ENCODE measurements at places on chromosomes 5 and 9. TPM values are rescaled to one million over a fixed set of nuclear protein-coding genes. Genes with fewer than 3 reads are reported as not detected.

DNA sequence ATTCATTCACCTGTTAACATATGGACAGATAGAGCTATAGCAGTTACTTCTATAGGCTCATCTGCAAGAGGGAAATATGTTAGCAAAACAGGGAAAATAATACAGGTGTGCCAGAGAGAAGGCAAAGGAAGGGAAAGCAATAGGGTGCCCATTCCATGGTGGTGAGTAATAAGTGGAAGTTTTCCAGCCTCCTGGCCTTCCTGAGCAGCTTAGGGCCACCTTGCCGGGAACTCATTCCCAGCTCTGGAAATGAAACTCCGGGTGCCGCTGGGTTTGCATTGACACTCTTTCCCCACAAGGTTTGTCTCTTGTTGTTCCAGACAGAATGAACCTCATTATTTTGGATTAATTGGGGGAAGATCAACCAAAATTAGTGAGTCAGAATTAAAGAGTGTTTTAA is 58.4 kb downstream of the SLC1A3 start:
- no peaks in the 10 kb centered on the region for H3K36me3 ChIP-seq
- H3K27ac ChIP-seq: no peak overlapping the region
- DNase-seq: no peak

DNA sequence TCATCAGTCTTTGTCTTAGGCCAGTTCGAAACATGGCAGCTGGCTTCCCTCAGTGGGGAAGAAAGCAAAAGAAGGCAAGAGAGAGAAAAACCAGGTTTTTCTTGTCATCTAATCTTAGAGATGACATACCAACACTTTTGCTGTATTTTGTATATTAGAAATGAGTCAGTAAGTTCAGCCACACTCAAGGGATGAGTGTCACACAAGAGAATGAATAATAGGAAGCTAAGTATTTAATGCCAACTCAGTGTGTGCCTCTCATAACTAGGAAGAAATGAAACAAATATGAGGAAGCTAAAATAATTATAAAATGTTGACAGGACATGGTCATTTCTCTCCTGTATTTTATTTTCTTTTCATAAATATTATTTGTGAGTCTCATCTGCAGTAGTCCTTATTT is 65.3 kb downstream of the CDH12 start:
- no peak for DNase-seq
- no peaks in the 10 kb centered on the region for H3K27me3 ChIP-seq
- H3K4me1 ChIP-seq: no peaks in the 10 kb centered on the region
- H3K27ac ChIP-seq: no peak overlapping the region
- no peaks in the 10 kb centered on the region for H3K36me3 ChIP-seq
- no peak overlapping the region for H3K4me3 ChIP-seq

GRCh38 chr9:129554649-129555048 is 66.3 kb downstream of the C9orf50 start:
- no peak overlapping the region for H3K4me3 ChIP-seq
- no peaks in the 10 kb centered on the region for H3K36me3 ChIP-seq
- H3K4me1 ChIP-seq: peaks cover 3% of the 10 kb centered on the region

DNA sequence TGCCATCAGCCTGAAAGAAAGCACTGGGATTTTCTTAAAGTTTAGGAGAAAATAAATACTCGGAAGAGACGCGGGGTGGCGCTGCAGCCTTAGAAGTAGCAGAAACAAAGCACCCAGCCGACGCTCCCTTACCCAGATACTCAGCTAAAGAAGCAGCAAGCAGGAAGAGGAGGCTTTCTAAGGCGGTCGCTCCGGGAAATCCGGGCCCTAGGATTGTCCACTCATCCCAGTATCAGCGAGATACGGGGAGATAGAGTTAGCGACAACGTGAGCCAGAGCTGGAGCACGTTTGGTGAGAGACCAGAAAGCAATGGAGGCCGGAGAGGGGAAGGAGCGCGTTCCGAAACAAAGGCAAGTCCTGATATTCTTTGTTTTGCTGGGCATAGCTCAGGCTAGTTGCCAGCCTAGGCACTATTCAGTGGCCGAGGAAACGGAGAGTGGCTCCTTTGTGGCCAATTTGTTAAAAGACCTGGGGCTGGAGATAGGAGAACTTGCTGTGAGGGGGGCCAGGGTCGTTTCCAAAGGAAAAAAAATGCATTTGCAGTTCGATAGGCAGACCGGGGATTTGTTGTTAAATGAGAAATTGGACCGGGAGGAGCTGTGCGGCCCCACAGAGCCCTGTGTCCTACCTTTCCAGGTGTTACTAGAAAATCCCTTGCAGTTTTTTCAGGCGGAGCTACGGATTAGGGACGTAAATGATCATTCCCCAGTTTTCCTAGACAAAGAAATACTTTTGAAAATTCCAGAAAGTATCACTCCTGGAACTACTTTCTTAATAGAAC is at the start of gene PCDHB2:
Gene PCDHB2, plus strand, starts transcription at position 135 of the 782 bp plus-strand sequence. Its CDS starts 176 bp downstream, at position 311.
- no peak for DNase-seq
- H3K27me3 ChIP-seq: no peaks in the 10 kb centered on the region
- no peak within 1 kb of the TSS for H3K4me3 ChIP-seq

GRCh38 chr5:22372376-22372775 is 480.8 kb downstream of the CDH12 start:
- H3K4me3 ChIP-seq: no peak overlapping the region
- no peaks in the 10 kb centered on the region for H3K4me1 ChIP-seq
- no peak overlapping the region for H3K27ac ChIP-seq
- no peaks in the 10 kb centered on the region for H3K36me3 ChIP-seq
- H3K27me3 ChIP-seq: no peaks in the 10 kb centered on the region
- DNase-seq: no peak

DNA sequence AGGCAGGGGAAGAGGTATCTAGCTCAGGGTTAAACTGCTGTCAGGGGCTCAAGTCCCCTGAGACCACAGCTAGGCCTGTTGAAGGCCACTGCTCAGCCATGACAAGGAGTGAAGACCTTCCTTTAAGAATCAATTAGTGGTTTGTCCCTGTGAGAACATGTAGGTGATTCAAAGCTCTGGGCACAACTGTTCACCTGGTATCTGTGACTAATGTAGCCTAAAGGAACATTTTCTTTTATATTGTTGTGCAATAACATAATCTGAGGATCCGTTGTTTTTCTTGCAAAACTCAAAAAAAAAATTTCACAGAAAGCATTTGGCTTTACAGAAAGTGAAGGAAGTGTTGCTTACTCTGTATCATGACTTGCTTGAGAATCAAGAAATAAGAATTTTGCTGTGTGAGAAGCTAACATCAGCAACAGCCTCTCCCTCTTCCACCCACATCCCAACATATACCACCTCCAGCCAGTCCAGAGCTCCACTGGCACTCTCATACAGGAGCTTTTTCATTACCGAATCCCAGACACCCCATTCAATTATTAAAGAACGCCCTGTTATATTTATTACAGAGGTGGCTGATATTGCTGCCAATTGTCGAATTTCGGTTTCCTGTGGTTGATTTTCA is 807.0 kb downstream of the TLE4 start:
- no peak for DNase-seq
- H3K4me1 ChIP-seq: no peaks in the 10 kb centered on the region
- H3K27me3 ChIP-seq: no peaks in the 10 kb centered on the region
- H3K36me3 ChIP-seq: no peaks in the 10 kb centered on the region

DNA sequence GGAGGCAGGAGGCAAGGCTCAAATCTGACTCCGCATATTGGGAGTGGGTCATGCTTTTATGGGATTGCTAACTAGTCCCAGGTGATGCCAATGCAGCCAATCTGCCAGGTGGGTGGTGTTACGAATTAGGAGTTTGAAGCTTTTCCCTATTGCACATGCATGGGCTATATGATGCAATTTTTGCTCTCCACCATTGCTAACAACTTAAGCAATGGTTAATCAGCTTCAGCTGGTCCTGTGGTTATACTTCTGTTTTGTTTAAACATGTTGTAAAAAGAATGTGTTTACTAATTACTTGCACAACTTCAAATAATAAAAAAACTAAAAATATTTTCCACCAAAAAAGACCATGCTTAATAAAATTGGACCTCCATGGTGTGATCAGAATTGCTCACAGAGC is 55.7 kb downstream of the SHC3 start:
- no peak overlapping the region for H3K27ac ChIP-seq
- DNase-seq: no peak
- no peaks in the 10 kb centered on the region for H3K36me3 ChIP-seq
- no peaks in the 10 kb centered on the region for H3K4me1 ChIP-seq
- no peak overlapping the region for H3K4me3 ChIP-seq
- no peaks in the 10 kb centered on the region for H3K27me3 ChIP-seq

- H3K4me3 ChIP-seq: no peak overlapping the region
- no peaks in the 10 kb centered on the region for H3K36me3 ChIP-seq
- peaks cover 4% of the 10 kb centered on the region for H3K27me3 ChIP-seq
- peak; percentile 55 for DNase-seq
Observed at GRCh38 chr9:21709464-21710058, 92.9 kb upstream of the MTAP start.

GRCh38 chr5:55599148-55600050 is 64.6 kb upstream of the PLPP1 start:
- no peak overlapping the region for H3K4me3 ChIP-seq
- H3K27me3 ChIP-seq: no peaks in the 10 kb centered on the region
- no peak for DNase-seq
- H3K27ac ChIP-seq: no peak overlapping the region

DNA sequence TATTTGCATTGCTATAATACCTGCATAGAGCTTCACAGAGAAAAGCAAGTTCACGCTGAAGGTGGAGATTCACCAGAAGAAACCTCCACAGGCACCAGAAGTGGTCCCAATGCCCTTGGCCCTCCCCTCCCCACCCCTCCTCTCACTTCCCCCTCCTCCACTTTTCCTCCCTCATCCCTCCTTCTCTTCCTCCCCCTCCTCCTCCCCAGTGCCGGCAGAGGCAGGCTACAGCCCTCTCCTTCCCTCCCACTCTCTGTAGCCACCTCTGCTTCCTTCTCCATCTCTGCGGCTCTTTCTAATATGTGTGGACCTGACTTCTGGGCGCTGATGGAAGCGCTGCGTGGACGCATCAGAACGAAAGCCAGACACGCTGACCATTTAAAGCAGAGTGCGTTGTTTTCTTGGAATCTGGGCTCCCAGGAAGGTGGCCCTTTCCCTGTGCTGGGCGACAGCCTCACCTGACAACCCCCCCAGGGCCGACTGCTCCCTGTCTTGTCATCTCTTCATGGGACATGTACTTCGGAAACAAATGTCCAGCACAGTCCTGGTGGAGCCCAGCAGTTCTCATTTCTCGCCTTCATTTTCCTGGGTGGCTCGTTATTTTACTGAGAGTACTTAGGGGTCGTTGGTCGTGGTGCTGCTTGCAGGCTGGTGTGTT is 29.5 kb downstream of the NDUFS6 start:
- no peak overlapping the region for H3K27ac ChIP-seq
- no peaks in the 10 kb centered on the region for H3K4me1 ChIP-seq
- H3K36me3 ChIP-seq: no peaks in the 10 kb centered on the region
- no peaks in the 10 kb centered on the region for H3K27me3 ChIP-seq
- H3K4me3 ChIP-seq: no peak overlapping the region

DNA sequence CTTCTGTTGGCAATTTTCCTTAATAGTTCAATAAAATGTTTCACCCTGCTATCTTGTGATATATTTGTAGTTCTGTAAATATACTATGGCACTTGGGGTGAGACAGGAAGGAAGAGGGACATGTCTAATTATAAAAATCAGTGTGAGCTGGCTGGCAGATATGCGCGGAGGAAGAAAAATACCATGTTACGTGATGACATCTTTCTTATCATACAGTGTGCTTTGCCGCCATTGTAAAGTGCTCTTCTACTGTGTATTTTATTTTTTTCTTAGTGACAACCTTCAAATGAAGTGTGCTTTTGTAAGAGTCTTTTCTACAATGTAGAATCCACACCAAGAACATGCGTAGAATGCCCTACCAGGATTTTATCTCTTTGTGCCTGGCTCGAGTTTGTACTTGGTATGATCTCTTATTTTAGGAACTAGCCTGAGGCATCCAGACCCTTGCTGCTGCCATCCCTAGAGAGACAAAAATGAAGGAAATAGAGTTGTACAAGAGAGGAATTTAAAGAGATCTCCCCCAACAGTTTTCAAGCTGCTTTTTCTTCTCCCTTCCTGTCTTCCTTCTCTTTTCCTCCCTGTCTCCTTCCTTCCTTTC is 46.7 kb upstream of the RIOK2 start:
- H3K4me1 ChIP-seq: no peaks in the 10 kb centered on the region
- DNase-seq: no peak
- no peak overlapping the region for H3K4me3 ChIP-seq
- H3K36me3 ChIP-seq: no peaks in the 10 kb centered on the region

DNA sequence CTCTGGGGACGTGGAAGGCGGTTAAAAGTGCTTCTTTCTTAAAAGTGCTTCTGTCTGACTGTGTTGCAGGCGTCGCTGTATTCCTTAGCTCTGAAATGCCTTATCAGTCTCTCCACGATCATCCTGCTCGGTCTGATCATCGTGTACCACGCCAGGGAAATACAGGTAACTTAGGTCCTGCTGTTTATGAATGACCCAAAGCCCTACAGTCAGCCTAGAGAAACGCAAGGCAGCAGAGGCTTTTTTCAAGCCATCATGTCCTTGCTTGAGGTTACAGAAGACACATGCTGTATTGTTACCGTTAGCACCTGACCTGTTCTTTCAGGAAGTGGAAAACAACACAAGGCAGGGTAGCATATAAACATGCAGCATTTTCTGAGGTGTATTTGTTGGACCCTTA is 2.0 kb downstream of the KCNN2 start:
- DNase-seq: no peak

DNA sequence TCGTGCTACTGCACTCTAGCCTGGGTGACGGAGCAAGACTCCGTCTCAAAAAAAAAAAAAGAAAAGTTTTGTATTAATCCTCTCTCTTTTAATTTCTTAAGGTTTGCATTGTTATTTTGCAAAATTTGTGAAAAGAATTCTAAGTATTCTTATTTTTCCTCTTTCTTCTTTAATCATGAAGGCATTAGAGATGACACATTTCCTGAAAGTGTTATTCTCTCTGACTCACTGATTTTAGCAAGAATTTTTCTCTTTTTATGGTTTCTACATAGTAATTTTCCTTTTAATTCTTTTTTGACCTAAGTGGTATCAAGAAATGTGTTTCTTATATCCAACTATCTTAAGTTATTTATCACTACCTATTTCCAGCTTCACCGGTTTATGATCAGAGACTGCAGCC is 78.0 kb downstream of the NSUN2 start:
- no peaks in the 10 kb centered on the region for H3K27me3 ChIP-seq
- no peak for DNase-seq
- no peaks in the 10 kb centered on the region for H3K36me3 ChIP-seq
- no peaks in the 10 kb centered on the region for H3K4me1 ChIP-seq
- H3K27ac ChIP-seq: no peak overlapping the region
- H3K4me3 ChIP-seq: no peak overlapping the region

GRCh38 chr5:34464829-34465228 is 191.3 kb upstream of the RAI14 start:
- H3K36me3 ChIP-seq: no peaks in the 10 kb centered on the region
- no peak overlapping the region for H3K4me3 ChIP-seq
- no peaks in the 10 kb centered on the region for H3K27me3 ChIP-seq
- H3K4me1 ChIP-seq: no peaks in the 10 kb centered on the region
- DNase-seq: no peak
- H3K27ac ChIP-seq: no peak overlapping the region

- no peak overlapping the region for H3K4me3 ChIP-seq
- no peaks in the 10 kb centered on the region for H3K27me3 ChIP-seq
- DNase-seq: no peak
- H3K27ac ChIP-seq: no peak overlapping the region
Observed at GRCh38 chr5:138011991-138012390, 20.9 kb downstream of the FAM13B start.

GRCh38 chr9:15136646-15137045 is 170.4 kb downstream of the TTC39B start:
- H3K27ac ChIP-seq: no peak overlapping the region
- no peak overlapping the region for H3K4me3 ChIP-seq
- DNase-seq: no peak
- H3K4me1 ChIP-seq: no peaks in the 10 kb centered on the region

GRCh38 chr5:138606378-138607064 is 31.3 kb upstream of the HSPA9 start:
- H3K4me3 ChIP-seq: no peak overlapping the region
- H3K27ac ChIP-seq: no peak overlapping the region
- H3K4me1 ChIP-seq: peaks cover 14% of the 10 kb centered on the region

LCN9 gene
- total RNA-seq: not detected

IFNK gene
- total RNA-seq: not detected

SLC1A1 gene
- 0.52 TPM for total RNA-seq

RFESD gene
- 9.1 TPM for total RNA-seq

TEK gene
- not detected for total RNA-seq

ANKRD34B gene
- not detected for total RNA-seq
